ENCODE measurements at places on chromosomes 11 and 22. TPM values are rescaled to one million over a fixed set of nuclear protein-coding genes. Genes with fewer than 3 reads are reported as not detected.
A peak's percentile ranks its signal among the peaks of the same experiment; 100 is the strongest.

DNA sequence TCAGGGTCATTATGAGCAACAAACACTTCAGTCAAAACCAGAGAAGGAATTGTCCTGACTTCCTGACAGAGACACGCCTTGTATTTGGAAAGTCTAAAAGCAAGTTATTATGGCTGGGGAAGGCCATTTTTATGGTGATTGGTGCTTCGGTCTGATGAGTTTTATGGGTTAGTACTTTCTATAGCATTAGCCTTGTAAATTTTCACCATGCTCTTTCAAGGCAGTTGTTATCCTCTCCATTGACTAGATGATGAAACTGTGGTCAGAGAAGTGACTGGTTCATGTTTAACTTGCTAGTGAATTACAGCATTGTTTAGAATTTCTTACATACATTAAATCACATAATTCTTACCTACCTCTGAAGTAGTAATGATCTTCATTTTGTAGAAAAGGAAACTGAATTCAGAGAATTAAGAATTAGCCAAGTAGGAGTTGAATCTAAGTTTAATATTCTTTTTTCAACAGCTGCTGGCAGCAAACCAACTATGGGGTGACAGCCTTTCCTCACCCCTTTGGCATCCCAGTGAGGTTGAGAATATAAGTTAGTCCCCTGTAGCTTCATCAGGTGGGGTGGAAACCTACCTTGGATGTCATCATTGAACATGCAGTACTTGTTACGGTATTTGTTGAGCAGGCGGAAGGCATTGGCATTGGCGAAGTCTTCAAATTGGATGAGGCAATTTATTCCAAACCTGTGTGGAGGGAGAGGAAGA is 90.0 kb downstream of the CCDC81 start:
- H3K27me3 ChIP-seq, result no peaks in the 10 kb centered on the region
- no peak overlapping the region for H3K27ac ChIP-seq
- no peak for DNase-seq

GRCh38 chr22:36510966-36511881 is 4.4 kb upstream of the FOXRED2 start:
- H3K4me1 ChIP-seq, result peaks cover 5% of the 10 kb centered on the region
- peak; percentile 88 for DNase-seq
- H3K36me3 ChIP-seq, result peaks cover 56% of the 10 kb centered on the region
- H3K27ac ChIP-seq, result peak overlapping the region; percentile 33

DNA sequence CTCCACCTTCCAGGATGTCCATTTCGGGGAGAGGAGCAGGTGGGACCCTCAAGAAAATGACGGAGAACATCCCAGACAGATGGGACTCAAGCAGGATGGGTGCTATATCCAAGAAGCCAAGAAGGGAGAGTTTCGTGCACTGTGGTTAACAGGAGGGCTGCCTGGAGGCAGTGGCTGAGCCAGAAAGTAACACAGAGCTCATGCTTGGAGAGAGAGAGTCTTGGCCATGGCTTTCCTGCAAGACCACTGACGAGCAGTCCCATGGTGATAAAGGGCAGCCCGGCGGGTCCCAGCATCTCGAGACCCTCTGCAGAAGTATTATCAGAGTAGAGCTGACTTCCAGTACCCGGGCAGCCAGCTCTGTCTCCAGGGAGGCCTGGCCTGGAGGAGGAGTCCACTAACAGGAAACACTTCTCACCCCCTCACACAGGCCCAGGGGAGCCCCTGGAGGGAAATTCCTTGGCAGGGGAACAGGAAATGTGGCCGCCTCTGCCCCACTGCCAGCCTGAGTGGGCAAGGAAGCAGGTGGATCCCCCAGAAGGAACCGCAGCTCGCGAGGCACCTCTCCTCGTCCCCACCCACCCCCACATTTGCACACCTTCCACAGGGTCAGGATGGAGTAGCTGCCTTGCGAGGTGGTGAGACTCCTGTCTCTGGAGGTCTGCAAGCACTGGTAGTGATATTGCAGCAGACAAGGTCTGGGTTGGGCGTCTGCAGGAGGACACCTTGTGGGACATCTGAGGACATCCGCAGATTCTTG is 32.2 kb downstream of the CYTH4 start:
- H3K36me3 ChIP-seq, result no peaks in the 10 kb centered on the region
- no peak for DNase-seq
- H3K27ac ChIP-seq, result no peak overlapping the region
- H3K27me3 ChIP-seq, result no peaks in the 10 kb centered on the region
- H3K4me1 ChIP-seq, result no peaks in the 10 kb centered on the region

DNA sequence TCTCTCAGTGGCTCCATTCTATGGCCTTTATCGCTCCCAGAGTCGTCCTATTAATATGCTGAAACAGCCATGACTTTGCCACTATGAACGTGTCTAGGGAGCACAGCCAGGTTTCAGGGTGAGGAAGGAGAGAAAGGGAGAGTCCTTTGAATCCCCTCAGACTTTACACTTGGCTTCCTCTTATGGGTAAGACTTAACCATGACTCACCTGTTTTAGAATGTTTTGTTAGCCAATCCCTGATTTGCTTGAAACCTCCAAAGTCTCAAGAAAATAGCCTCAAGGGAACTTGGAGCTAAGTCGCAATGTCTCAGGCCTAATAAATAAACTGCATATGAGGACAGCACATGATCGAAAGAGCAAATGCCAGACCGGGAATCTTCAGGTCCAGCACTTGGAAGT is 131.2 kb upstream of the RCN1 start:
- H3K36me3 ChIP-seq, result no peaks in the 10 kb centered on the region
- peaks cover 5% of the 10 kb centered on the region for H3K27me3 ChIP-seq
- H3K4me3 ChIP-seq, result no peak overlapping the region

GRCh38 chr11:72690166-72690565 is 15.9 kb upstream of the PDE2A start:
- H3K27ac ChIP-seq, result no peak overlapping the region
- no peaks in the 10 kb centered on the region for H3K27me3 ChIP-seq
- no peak for DNase-seq
- H3K4me1 ChIP-seq, result no peaks in the 10 kb centered on the region
- H3K36me3 ChIP-seq, result peaks cover 28% of the 10 kb centered on the region
- H3K4me3 ChIP-seq, result no peak overlapping the region

DNA sequence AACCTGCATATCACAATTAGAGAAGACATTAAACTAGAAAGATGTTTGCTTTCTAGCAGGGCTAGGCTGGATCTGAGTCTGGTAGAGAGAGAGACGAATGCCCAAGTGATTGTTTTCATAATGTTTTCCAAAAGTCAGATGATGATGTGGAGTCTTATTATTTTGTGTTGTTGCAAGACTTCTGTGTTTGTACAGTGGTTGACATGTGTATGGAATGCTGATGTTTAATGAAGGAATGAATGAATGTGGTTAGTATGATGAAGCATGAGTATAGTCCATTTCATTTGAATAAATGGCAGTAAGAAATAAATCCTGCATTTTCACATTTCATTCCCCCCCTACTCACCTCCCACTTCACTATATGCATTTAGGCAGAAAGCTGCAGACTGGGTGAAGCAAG is 69.6 kb downstream of the PPP2R1B start:
- DNase-seq, result no peak
- H3K36me3 ChIP-seq, result no peaks in the 10 kb centered on the region
- no peak overlapping the region for H3K4me3 ChIP-seq
- no peak overlapping the region for H3K27ac ChIP-seq
- no peaks in the 10 kb centered on the region for H3K27me3 ChIP-seq

GRCh38 chr11:72684236-72684912 is 10.2 kb upstream of the PDE2A start:
- no peak overlapping the region for H3K4me3 ChIP-seq
- peaks cover 14% of the 10 kb centered on the region for H3K36me3 ChIP-seq
- peak; percentile 92 for DNase-seq
- no peak overlapping the region for H3K27ac ChIP-seq

- peak overlapping the region; percentile 64 for H3K4me3 ChIP-seq
- H3K27me3 ChIP-seq, result no peaks in the 10 kb centered on the region
- H3K27ac ChIP-seq, result no peak overlapping the region
- no peak for DNase-seq
Observed at GRCh38 chr11:63491636-63492372, 837 bp upstream of the PLAAT5 start.

CNGA4 gene
- 4.3 TPM for total RNA-seq

SLC22A9 gene
- total RNA-seq, result not detected

All from endodermal cell (in vitro differentiated cells).